ENCODE measurements at places on chromosomes 12 and 14.

DNA sequence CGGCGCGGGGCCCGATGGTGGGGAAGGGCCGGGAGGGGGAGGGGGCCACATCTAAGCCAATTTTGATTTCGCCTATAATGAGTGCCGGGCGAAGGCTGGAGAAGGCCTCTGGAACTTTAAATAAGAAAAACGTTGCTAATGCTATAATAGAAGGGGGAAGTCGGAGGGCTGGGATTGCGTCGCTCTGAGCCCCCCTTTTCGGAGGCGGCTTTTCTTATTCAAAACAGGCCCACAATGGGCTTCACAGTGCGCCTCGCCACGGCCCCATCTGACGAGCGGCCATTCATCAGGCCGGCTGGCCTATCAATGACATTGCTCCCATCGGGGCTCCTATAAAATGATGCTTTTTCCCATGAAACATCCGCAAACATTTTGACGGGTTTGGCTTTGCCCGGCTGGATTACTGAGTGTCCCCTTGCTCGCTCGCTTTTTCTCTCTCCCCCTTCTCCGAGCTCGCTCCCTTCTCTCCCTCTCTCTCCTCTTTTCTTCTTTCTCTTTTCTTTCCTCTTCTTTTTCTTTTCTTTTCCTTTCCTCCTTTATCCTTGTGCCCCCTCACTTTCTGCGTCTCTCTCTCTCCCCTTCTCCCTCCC, at the start of gene RFX4:
Gene RFX4, plus strand, starts transcription at position 364 of the 590 bp plus-strand sequence. CDS start 317 bp downstream, outside the sequence.
- DNase-seq, result peak; percentile 76

GRCh38 chr12:61797266-61797665, 462.9 kb upstream of the USP15 start:
- no peak for DNase-seq

DNA sequence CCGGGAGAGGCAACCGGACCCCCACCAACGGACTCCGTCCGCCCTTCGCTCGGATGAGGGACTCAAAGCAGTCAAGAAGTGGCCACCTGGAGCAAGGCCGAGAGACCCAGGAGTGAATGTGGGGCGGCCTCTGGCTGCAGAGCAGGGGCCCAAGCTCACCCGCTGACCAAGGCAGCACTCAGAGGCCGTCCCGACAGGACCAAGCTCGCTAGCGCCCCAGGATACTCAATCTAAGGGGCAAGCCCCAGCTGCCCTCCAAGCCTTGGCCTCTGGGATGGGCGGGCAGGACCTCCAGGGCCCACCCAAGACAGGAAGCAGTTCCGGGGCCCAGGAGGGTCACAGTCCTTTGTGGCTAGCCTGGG, 936 bp downstream of the AKT1 start:
- no peak for DNase-seq

- no peak for DNase-seq
Measured at GRCh38 chr12:22361785-22362184, 27.3 kb upstream of the ST8SIA1 start.

GRCh38 chr14:29205658-29206057, 439.1 kb downstream of the FOXG1 start:
- DNase-seq, result peak; percentile 49

- no peak for DNase-seq
Measured at GRCh38 chr12:99009654-99010296, 364.7 kb downstream of the APAF1 start.

GRCh38 chr14:72863216-72864006, 30.5 kb downstream of the DPF3 start:
- DNase-seq, result no peak

GRCh38 chr12:130640496-130640895, 75.6 kb downstream of the RIMBP2 start:
- no peak for DNase-seq

- DNase-seq, result no peak
Measured at GRCh38 chr14:81366214-81366613, 33.9 kb downstream of the STON2 start.

- DNase-seq, result no peak
Measured at GRCh38 chr14:24846261-24846660, 203.7 kb downstream of the STXBP6 start.

DNA sequence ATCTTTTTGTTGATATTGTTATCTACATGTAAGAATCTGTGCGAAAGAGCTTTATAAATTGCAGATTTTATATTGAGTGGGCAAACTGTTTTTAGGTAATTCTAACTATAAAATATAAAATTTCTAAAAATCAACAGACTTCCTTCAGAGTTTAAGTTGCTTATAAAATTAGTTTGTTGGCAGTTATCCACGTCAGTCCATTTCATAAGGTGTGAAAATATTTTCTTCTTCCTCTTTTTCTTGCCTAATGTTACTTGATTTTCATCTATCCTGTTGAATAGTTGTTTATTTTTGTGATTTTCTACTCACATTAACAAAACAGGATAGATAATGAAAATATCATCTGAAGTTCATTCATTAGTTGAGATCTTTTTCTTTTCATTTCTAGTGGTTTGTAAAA, 58.0 kb downstream of the RASSF8 start:
- no peak for DNase-seq

DNA sequence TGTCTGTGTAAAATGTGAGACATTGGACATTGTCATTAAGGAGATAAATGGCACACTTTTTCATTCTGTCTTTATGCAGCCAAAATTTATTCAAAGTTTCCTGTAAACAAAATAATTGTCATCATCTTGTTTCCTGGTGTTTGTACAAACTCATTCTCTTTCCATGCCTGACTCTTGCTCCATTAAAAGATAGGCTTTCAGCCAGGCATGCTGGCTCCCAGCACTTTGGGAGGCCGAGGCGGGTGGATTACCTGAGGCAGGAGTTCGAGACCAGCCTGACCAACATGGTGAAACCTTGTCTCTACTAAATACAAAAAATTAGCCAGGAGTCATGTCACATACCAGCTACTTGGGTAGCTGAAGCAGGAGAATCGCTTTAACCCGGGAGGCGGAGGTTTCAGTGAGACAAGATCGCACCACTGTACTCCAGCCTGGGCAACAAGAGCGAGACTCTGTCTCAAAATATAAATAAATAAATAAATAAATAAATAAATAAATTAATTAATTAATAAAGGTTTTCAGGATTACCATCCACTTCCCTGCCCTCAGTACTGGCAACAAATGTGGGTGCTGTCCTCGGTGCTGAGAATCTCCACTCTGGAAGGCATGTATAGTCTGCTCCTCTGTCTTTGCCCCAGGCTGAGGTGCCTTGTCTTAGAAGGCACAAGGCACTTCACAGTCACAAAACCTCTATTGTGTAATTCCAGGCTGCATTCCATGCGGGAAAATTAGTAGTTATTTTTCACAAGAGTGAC, 83.2 kb downstream of the PAH start:
- no peak for DNase-seq

- peak; percentile 73 for DNase-seq
Measured at GRCh38 chr14:30005114-30005808, 77.6 kb upstream of the PRKD1 start.

DNA sequence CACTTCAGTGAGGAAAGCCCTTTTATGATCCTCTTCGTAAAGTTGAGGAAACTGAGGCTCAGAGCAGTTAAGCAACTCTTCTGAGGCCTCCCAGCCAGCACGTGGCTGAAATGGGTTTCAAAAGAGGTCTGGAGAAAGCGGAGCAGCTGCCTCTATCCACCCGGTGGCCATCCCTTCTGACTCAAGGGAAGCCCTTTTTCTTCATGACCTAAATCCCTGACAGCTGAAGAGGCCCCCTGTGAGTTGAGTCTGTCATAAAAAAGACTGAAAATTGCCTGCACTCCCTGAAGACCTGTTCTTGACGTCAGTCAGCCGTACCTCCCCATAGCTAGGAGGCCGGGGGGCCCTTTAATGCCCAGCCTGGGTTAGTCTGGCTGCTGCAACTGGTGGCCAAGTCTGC, 10.7 kb downstream of the CMKLR1 start:
- DNase-seq, result no peak

GRCh38 chr12:2710701-2711100, 84.1 kb upstream of the FKBP4 start:
- DNase-seq, result no peak

DNA sequence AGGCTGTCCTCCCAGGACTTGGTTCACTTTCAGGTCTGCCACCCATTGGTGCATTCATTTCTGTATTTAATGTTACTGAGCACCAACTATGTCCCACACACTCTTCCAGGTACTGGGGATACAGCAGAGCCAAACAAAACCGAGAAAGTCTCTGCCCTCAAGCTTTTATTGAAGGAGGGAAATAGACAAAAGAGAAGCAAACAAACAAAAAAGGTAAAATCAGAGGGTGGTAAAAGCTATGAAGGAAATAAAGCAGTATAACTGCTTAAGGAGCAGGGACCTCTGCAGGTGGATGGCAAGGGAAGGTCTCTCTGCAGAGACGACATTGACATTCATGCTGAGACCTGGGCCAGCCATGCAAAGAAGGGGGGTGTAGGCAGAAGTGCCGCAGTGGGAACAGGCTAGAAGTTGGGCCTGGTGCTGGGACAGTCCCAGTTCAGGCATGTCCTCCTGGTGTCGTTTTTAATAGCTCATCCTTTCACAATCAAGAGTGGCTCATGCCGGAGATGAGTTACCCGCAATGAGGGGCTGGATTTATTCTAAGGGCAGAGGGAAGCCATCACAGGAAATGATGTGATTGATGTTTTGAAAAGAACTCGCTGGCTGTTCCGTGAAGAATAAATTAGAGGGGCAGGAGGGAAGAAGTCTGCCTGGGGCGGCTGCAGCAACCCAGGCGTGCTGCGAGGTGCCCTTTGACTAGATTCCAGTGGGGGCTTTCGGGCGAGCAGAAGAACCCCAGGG, 72.8 kb downstream of the IRF2BPL start:
- DNase-seq, result peak; percentile 74

- no peak for DNase-seq
Measured at GRCh38 chr12:38601949-38602348, 285.4 kb downstream of the ALG10B start.

GRCh38 chr12:26853303-26854030, 20.5 kb upstream of the ITPR2 start:
- DNase-seq, result peak; percentile 9

- no peak for DNase-seq
Measured at GRCh38 chr14:22210906-22211305, 378.1 kb downstream of the DAD1 start.

DNA sequence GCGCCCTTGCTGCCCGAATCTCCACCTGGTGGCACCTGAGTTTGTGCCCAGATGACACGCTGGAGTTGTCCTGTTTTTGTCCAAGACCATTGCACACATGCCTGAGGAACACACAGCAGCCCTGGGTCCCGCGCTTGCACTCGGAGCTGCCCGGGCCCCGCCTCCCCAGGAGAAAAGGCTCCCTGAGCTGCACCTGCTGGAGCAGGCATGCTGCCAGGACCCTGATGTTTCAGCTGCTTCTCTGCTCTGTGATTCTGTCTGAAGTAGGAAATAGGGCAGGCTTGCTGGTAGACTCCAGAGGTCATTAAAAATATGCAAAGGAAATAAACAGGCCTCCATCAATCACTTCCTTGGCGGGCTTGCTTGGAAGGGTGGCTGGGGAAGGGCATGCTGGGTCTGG, 271.6 kb downstream of the CACNA1C start:
- DNase-seq, result peak; percentile 55

DNA sequence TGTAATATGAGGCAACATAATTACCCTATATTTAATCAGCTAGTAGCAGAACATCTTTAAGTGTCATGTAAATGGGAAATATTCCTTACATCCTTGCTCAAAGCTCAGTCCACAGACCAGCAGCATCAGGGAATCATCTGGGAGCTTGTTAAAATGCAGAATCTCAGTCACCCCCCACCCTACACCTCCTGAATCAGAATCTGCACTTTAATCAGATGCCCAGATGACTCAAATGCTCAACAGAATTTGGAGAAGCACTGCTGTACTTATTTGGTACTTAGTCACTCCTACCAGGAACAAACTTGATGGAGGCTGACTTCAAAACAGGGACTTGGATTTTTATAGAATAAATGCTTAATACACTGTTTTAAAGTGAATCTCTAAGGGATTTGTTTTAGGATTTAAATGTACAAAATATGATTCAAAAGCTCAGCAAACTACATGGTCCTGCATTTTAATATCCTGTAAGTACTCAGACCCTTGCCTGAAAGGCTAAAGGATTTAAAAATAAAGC, 96.5 kb downstream of the ARMH4 start:
- DNase-seq, result no peak

GRCh38 chr14:22926316-22926715, 2.9 kb downstream of the PRMT5 start:
- no peak for DNase-seq

- no peak for DNase-seq
Measured at GRCh38 chr14:24150061-24150460, 2.8 kb downstream of the RNF31 start.

DNA sequence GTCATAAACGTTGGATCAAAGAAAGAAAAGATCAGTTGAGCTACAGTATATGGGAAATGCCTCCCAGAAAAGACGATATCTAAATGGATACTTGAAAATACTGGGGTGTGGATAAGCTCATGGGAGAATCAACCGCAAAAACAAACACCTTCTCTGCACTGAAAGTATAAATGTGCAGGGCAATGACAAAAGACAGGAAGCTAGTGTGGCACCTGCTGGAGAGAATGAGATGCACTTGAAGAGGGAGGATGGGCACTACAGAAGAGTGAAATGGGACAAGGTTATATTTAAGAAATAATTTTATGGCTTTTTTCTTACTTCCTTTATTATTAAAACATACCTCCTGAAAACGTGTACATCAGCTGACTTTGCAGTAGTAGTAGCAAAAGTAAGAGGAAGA, 153.7 kb downstream of the PRKD1 start:
- DNase-seq, result peak; percentile 70

GRCh38 chr14:75655235-75655634, 5.4 kb downstream of the ERG28 start:
- DNase-seq, result no peak

GRCh38 chr12:53201177-53201541, 5.9 kb downstream of the ITGB7 start:
- no peak for DNase-seq

DNA sequence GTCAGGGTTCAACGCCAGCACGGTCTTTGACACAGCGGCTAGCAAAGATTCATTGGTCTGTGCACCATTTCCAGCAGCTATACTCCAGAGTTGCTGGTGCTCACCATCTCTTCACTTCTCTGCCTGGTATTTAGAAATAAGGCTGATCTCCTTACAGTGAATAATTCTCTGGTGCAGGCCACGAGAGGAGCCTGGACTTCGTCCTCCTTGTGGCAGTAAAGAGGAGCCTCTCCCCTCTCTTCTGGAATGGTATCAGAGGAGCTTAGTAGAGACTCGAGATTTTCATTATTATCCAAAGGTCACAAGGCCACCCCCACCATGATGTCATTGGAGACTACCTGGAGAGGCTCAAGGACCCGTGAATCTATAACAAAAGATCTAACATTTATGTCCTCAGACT, 30.8 kb upstream of the BCL2L14 start:
- no peak for DNase-seq

GRCh38 chr12:108151533-108152169, 22.6 kb downstream of the WSCD2 start:
- DNase-seq, result no peak

All from NCI-H748 treated with DMSO at 0.1 percent for 48 hours (cell line).